Stimulated activated CD8-positive, alpha-beta memory T cell treated with anti-CD3 and anti-CD28 coated beads, Interleukin-15, amount 100 ng/mL, for 24 hours (primary cell): ENCODE measurements at places on chromosomes 4 and X.

GRCh38 chrX:77493677-77494553, 46.7 kb downstream of the FGF16 start:
- no peak for DNase-seq

DNA sequence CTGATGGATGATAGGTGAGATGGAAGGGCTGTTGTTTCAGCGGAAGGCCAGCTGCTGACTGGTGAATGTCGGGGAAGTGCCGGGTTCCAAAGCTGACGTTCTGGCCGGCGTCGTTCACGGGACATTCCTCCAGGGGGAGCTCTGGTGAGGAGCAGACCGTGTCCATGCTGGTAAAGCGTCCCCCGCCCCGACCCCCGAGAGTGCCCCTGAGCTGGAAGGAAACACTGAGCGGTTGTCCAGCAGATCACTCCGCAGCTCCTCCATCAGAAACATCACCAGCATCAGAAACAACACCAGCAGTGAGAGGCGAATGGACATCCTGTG, 18.6 kb upstream of the ADRA2C start:
- no peak for DNase-seq

- no peak for DNase-seq
These were observed 1603.0 kb upstream of the TENM3 start for GRCh38 chr4:180640193-180640592.

GRCh38 chr4:4784379-4784778, 75.1 kb upstream of the MSX1 start:
- DNase-seq = no peak

DNA sequence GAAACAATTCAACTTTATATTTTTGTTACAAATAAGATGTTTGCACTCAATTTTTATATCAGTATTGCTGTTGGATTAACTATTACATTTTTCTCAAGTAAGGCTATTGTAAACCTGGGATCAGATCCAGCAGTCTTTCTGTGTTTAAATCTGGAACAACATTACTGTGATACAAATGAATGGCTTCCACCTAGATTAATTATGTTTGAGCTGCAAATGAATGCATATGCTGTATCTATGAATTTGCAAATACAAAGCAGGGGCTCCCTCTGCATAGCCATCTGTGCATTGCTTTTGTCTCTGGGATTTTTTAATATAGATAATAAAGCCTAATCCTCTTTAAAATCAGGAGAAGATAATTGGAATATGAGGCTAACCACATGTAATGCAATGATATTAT, 69.8 kb upstream of the NEIL3 start:
- no peak for DNase-seq

GRCh38 chrX:15985937-15986336, 131.3 kb upstream of the AP1S2 start:
- DNase-seq = no peak

- no peak for DNase-seq
These were observed 16.9 kb downstream of the AWAT2 start for GRCh38 chrX:70032792-70033191.

DNA sequence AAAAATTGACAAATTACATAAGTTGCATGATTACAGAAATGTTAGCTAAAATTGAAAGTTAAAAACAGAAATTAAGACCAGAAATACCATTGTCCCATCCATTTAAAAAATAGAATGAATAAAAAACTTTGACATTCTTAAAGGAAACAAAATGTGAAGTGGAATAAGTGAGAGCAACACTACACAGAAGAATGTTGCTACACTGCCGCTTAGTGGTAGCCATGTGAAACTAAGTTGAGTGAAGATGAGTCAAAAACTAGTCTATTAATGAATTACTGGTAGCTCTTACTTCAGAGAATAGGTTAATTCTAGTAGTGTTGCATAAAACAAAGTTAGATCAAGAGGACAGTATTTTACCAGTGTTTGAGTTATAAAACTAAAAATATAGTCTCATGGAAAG, 571.0 kb upstream of the KLHL4 start:
- no peak for DNase-seq
